ENCODE measurements at places on chromosomes 7 and 10. TPM values are rescaled to one million over a fixed set of nuclear protein-coding genes. Genes with fewer than 3 reads are reported as not detected.

GRCh38 chr10:121753726-121754476 is 155.7 kb upstream of the FGFR2 start:
- DNase-seq, result no peak

DNA sequence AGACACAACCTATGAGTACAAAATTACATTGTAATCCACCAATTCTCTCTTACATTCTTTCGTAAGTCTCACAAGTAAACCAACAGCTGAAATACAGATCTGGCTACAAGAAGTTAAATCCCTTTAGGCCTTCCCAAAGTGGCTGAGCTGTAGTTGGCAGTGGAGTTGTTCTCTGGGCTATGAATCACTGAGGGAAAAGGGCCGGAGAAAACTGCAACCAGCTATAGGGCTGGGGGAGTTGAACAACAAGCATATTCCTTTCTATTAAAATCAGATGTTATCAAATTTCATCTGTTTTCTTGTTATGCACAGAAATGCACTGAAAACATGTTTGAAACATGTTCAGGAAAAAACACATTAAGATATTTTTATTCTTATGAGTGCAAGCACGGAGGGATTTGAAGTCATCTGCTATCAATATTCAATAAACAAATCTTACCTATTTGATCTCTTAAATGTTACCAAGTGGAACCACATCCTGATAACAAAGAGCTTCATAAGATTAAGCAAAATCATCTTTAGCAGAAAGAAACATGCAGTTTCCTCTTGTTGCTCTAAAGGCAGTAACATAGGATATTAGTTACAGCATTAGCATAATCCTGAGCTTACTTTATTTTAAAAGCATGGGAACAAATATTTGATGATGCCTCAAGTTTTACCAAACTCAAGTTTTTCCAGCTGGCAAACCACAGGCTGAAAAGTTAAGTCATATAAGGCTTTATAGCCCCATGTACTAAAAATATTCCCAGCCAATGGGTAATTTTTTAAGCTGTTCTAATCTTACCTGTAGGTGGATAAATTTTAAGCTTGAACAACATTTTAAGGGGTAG is 212.7 kb downstream of the TAX1BP1 start:
- DNase-seq, result no peak

The EPO gene
- total RNA-seq, result not detected

DNA sequence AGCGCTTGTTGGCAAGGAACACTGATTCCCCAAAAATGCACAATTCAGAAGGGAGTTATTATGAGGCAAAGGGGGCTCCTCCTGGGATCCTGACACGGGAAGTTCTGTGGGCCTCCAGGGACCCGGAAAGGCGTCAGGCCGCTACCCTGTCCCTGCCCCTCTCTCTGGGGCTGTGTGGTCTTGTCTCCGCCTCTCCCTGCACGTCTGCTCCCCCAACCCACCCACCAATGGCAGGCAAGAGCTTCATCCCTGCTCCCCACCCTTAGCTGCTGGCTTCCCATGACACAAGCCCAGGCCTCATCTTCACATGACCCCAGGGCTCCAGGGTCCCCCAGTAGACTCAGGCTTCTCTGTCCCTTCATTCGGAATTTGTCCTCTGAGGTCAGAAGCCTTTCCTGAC is 31.0 kb upstream of the ADRB1 start:
- no peak for DNase-seq

DNA sequence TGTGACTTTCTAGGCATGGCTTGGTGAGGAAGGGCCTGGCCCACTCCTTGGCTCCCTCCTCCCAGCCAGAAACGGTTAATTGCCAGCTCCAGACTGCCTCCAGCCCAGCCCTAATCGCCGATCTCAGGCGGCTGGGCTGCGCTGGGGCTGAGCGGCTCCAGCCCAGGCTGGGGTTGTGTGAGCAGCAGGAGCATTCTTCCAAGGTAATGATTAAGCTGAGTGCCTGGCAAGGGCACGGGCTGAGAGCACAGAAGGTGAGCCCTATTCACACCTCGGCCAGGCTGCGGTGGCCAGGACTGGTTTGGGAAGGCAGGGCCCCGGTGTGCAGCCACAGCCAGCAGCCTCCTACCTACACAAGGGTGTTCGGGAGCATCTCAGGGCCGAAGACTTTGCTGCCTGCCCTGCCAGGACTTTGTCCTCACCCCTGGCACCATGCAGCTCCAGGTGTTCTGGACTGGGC is at the start of gene TMEM72:
Gene TMEM72 (plus strand): TSS at position 257 of the 460 bp plus-strand sequence. CDS start 176 bp downstream, at position 433.
- no peak for DNase-seq

- no peak for DNase-seq
Measured at GRCh38 chr10:121800831-121801230, 127.0 kb downstream of the ATE1 start.

DNA sequence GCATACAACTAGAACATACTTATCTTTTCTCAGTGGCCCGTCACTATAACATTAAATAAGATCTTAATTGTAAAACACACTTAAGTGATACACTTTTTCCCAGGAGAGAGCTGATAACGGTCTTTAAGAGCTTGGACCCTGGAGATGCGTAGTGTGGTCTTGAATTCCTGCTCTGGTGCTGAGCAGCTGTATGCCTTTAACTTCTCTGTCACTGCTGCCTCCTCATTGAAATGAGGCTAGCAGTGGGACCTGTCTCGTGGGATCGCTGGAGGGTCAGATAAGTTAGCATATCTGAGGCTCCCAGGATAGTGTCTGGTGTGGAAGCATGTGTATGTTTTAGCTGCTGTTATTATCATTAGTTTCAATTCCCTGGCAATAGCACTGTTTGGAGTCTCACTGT is 194.9 kb downstream of the SDK1 start:
- no peak for DNase-seq

GRCh38 chr7:26052706-26053105 is 99.3 kb upstream of the NFE2L3 start:
- no peak for DNase-seq

The ENKUR gene
- not detected for total RNA-seq

GRCh38 chr10:11612021-11613001 is 861 bp upstream of the USP6NL start:
- DNase-seq, result no peak

The AS3MT gene
- total RNA-seq, result 16.1 TPM
